Neural crest cell (in vitro differentiated cells): ENCODE measurements at places on chromosomes 6 and 20.

GRCh38 chr20:48739395-48740291 lies 88.2 kb downstream of the PREX1 start:
- DNase-seq = no peak

DNA sequence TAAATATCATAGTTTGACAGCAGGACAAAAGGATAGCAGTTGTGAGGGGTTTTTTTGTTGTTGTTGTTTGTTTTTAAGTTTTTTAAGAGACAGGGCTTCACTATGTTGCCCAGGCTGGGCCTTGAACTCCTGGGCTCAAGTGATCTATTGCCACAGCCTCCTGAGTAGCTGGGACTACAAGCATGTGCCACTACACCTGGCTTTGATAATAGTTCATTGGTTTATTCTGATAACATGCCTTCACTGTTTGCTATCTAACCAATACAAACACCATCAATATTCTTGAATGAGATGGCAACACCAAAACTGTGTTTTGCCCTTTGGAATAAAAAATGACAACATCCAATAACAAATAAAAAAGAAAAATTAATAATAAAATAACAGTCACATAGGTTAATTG lies 41.2 kb downstream of the FAM184A start:
- no peak for DNase-seq

- DNase-seq = no peak
Observed at GRCh38 chr20:43124241-43124640, 65.5 kb downstream of the PTPRT start.

DNA sequence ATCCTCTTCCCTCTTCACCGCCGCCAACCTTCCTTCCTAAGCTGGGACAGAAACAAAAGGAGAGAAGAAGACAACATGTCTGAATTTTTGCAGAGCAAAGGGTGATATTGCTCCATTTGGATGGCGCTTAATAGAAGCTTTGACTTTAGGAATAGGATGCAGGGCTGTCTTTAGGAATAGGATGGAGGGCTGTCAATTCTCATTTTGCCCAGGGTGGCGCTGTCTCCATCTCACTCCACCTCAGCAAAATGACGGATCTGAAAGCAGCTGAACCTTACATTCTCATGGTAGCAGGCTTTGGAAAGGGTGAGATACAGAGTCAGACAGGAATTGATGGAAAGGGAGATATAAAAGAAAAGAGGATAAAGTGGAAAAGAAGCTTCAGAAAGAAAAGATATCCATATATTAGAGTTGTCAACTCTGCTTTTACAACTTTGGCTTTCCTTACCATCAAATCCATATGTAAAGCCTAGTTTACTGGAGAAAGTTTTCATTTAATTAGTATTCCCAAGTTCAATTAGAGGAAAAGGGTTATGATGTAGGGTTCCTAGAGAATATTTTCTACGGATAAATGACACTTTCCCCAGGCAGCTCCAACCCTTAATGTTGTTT lies 2.4 kb downstream of the MTCL3 start:
- peak; percentile 61 for DNase-seq

- no peak for DNase-seq
Observed at GRCh38 chr6:82889143-82889542, 176.5 kb downstream of the UBE3D start.

- peak; percentile 33 for DNase-seq
Observed at GRCh38 chr6:113936093-113936934, 34.6 kb downstream of the HDAC2 start.

DNA sequence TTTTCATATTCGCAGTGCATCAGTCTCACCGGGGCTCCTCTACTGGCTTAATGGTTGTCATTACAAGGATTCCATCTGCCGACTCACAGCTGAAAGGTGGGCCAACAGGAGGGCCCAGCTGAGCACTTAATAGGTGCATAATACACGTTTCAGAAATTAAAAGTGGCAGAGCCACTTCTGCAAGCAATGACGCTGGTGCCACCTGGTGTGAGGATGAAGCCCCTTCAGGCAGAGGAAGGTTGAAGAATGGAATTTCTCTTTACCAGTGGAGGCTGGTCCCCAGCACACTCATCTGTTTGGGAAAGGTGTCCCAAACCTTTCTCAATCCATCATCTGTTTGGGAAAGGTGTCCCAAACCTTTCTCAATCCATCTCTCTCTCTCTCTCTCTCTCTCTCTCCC lies 8.2 kb upstream of the STMND1 start:
- no peak for DNase-seq

GRCh38 chr20:57620274-57620990 lies at the start of gene ZBP1:
ZBP1 (minus strand) TSS chr20:57620426; CDS start chr20:57620295, 131 bp downstream.
- DNase-seq = no peak

DNA sequence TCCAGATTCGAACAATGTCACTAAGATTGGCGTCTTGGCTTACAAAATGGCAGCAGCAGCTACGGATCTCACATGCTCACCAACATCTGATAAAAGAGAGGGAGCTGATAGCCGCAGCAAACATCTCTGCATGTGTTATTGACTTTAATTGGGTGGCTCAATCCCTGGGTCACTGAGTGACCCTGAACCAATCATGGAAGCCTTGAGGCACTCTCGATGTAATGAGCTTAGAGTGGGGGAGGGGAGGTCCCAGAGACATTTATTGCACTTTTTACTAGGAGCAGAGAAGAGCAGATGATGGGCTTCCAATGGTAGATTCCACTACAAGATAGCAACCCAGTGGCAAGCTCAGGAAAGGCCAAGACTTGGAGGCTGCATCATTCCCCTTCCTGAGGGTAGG lies 238.7 kb downstream of the BMP7 start:
- no peak for DNase-seq

- no peak for DNase-seq
Observed at GRCh38 chr20:32764005-32764960, 2.1 kb downstream of the DNMT3B start.

GRCh38 chr6:24848461-24848860 lies 49.7 kb upstream of the ARMH2 start:
- no peak for DNase-seq

DNA sequence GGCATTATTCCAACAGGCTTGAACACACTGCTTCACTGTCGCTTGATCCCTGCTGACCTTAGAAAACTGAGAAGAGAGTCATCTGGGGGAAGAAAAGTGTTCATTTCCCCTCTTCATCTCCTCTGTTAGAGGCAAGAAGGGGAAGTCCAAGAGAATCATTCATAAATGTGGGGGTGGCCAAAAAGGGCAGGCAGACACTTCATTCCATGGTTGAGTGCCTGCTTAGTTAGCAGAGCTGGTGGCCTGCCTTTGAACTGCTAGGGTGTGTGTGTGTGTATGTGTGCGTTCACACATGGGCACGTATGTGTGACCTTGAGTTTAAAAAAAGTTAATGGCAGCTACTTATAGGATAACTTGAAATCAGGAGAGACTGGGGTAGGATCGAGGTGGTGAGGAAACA lies 39.4 kb upstream of the RFPL4B start:
- DNase-seq = no peak

DNA sequence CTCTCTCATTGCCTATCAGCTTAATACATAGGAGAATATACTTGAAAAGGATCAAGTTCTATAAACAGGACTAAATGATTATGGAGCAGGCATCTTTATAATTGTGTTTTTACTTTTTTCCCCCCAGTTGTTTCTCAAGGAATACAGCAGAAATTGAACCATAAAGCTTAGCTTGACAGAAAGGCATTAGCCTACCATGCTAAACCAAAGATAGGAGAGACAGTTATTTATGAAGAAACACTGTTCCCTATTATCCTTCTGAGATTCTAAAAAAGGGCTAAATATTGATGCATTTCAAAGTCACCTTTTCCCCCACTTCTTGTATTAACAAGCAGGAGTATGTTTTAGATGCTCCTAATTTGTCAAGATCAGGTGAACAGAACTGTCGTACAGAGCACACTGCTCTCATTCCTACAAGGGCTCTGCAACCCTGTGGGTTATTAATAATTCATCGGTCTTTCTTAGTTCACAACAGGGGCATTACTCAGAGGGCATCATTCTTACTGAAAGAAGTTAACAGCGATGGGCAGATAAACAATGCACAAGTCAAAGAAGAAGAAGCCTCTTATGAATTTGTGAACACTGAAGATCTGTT lies 38.7 kb downstream of the PRKN start:
- no peak for DNase-seq

- no peak for DNase-seq
Observed at GRCh38 chr6:75643173-75643572, 41.5 kb downstream of the SENP6 start.

DNA sequence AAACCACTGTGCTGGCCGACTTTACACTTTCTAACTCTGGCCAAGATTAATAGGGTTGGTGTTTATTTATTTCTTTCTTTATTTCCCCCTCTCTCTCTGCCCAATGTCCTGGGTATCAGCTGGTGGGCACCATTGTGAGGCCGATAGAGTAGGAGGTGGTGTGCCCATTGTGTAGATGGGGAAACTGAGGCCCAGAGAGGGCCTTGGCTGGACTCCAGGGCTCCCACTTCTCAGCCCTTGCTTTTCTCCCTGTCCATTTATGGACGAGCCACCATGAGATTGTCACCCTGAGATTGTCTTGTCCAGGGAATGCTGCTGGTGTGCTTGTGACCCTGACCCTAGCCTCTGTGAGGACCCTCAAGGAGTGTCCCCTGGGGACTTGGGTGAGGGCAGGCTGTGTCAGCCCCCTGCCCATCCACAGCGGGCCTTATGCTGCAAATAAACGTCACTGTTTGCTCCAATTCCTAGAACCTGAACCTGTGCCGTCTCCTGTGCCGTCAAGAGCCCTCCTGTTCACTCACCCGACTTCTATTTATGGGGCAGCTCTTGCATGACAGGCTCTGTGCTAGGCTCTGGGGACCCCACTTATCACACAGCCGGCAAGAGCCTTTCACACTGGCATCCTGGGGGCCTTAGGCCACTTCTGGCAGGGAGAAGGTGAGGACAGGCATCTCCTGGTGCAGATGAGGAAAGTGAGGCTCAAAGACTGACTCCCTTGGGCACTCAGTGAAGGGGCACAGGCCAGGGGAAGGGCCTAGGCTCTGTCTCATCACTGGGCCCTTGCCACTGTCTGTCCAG lies 24.8 kb downstream of the SUN5 start:
- DNase-seq = no peak

DNA sequence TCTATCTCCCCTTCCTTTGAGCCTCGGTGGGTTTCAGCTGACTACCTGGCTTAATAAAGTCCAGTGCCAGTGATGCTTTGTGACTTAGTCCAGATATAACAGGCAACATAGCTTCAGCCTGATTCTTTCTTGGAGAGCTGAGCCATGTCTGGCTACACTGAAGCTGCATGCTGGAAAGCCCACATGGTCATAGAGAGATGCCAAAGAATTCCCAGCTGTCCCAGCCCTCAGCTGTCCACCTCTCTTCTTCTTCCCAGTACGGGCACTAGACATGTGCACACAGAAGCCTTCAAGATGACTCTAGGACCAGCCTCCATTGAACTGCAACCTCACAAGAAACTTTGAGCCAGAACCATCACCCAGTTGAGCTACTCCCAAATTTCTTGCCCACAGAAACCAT lies 154.1 kb upstream of the MYLIP start:
- no peak for DNase-seq

- no peak for DNase-seq
Observed at GRCh38 chr6:157312757-157313156, 10.6 kb downstream of the TMEM242 start.

GRCh38 chr6:107152638-107153430 lies 37.5 kb upstream of the BEND3 start:
- no peak for DNase-seq

DNA sequence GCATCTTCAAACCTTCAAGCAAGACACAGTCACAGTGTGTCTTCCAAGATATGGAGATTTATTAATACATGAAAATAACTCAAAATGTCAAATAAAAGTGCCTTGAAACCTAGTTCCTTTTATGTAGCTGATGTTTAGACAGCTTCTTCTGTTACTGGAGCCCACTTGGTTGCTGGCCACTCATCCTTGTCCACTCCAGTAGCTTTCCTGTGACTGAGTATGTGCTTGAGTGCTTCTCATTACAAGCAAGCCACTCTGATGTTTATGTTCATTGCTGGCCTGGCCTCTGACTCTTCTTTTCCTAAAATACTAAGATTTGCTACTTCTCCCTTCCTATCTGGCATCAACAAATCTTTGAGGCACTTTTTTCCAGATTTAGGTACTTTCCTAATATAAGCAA lies 545.2 kb upstream of the MAN1A1 start:
- no peak for DNase-seq

DNA sequence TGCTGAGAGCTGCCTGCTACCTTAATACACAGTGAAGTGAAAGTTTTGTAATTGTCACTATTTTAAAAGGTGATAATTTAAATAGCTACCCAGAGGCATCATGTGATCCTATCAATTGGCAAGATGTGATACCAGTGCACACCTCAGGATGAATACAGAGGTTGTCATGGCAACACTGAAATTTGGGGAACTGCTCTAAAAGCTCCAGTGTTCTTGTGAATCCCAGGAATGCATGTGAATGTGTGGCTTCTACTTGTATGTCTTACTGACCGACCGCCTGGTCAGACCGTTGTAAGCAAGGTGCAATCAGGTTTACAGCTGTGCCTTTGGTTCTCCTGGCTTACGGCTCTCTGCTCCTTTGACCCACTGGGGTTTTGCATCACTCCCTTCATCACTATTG lies 146.3 kb upstream of the GJE1 start:
- no peak for DNase-seq

GRCh38 chr6:38119516-38119915 lies 300.0 kb downstream of the ZFAND3 start:
- no peak for DNase-seq

DNA sequence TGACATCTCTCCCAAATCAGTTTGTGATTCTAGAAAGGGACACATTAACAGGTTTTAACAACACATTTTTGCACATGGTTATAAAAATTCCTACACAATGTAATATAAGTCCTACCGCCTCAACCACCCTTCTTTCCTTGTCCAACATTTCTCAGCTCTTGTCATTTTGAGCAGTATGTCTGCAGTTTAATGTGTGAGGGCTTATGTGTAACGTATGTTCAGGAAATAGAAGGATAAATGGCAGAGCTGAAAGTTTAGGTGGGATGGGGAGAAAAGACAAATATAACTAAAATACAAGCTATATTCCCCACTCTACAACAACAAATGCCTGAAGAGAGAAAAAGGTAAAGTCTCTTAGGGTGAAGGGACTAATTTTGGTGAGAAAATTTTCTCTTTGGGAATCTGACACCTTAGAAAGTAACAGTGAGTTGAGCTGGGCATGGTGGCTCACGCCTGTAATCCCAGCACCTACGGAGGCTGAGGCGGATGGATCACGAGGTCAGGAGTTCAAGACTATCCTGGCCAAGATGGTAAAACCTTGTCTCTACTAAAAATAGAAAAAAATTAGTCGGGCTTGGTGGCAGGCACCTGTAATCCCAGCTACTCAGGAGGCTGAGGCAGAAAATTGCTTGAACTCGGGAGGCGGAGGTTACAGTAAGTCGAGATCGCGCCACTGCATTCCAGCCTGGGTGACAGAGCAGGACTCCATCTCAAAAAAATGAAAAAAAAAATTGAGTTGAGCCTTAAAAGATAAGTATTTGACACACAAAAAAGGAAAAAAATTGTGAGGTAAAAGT lies 5.1 kb downstream of the PNRC1 start:
- DNase-seq = no peak
